Activated CD4-positive, alpha-beta T cell treated with anti-CD3 and anti-CD28 coated beads, Interleukin-2, amount 10 ng/mL, durations not matched to agents 24 days and 14 days (primary cell): ENCODE measurements at places on chromosomes 7 and 10.

DNA sequence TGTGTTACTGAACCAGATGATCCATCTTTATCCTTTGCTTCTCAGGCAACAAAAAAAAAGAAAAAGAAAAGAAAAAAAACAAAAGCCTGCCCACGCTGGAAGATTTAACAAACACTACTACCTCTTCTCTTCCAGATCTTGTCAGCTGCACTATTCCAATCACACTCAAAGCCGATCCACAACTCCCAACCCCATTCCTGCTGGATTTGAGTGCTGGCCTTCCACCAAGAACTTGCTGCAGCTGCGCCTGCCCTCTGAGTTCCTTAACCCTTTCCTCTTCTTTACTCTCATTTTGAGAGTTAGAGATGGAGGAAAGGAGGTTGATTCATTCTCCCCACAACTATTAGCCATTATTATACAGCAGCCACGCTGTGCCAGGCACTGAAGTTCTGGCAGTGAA is 16.0 kb upstream of the ITGA8 start:
- no peak for DNase-seq

GRCh38 chr10:90174531-90174930 is 473.1 kb downstream of the KIF20B start:
- no peak for DNase-seq

DNA sequence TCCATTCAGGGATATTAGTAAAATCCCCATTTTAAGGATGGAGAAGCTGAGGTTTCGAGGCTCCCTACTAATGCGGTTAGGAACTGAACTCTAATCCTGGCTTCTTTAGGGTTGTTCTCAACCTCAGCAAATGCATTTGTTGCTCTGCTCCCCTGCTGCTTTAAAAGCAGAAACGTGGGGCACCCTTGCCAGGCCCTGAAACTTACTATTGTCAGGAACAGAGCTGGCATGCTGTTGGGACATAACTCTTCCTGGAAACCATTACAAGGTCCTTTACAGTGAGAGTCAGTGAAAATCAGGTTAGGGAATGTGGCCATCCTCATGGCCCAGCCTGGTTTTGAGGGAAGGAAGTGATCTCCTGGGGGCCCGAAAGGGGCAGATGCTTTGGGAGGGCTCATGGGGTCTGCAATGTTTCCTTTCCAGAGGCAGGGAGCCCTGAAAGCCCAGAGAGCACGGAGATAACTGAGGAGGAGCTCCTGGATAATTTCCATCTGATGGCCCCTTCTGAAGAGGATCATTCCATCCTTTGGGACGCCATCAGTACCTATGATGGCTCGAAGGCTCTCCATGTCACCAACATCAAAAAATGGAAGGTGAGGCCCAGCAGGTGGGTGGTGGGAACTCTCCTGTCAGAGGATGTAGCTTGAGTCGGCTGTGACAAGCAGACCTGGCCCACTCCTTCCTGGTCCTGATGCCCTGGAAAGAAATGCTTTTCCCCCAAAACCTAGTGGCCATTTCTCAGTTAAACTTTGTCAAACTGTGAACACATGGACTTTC is 2.0 kb downstream of the IGFBP1 start:
- no peak for DNase-seq

DNA sequence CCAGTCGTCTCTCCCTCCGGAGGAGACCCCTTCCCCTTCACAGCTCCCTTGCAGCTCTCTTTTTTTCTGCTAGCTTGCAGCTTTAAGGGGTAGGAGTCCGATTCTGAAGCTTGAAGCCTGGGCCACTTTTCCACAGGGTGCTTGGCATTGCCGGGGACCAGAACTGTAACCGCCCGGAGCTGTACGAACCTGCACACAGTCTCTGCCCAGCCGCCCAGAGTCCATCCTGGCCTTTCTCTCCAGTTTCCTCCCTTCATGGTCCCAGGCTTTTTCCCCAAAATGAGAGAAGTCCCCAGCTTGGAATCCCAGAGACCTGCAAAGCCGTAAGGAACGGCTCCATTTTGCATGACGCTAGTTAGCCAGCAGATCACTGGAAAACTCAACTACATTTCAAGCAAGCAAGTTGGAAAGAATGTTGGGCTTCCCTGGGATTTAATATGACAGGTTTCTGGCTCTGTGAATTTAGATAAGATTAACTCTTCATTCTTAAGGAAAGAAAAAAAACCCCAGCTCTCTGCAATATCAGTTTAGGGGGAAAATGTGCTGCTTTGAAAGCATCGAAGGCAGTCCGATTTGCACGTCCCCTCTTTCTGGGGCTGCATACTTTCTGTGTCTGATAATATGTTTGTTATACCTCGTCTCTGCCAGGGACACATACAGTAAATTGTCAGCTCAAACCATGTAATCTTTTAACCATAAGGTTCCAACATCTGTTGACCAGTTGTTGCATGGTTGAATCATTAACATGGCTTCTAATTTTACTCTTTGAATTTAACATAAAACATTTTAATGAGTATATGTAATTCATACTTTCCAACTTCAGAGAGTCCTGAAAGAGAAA is 190.0 kb upstream of the LYZL2 start:
- no peak for DNase-seq

GRCh38 chr7:27235387-27236311 is 7.0 kb upstream of the EVX1 start:
- DNase-seq, result no peak

DNA sequence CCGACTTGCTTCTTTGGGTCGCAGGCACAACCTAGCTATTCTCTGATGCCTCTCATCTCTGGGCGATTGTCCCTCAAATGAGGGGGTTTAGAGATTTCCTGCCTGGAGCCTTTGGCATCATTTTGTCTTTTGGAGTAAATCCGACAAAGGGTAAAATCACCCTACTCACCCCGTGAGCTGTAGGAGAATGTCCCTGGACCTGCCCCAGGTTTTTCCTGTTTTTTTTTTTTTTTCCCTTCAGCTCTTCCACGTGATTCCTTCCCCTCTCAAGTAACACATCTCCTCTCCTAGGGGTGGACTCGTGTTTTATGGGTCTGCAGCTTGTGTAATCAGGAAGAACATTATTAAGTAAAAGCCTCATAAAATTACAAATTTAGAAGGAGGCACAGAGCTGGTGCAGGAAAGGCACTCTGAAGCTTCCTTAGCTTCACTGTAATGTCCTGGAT is 128.4 kb upstream of the ZNF746 start:
- DNase-seq, result no peak

DNA sequence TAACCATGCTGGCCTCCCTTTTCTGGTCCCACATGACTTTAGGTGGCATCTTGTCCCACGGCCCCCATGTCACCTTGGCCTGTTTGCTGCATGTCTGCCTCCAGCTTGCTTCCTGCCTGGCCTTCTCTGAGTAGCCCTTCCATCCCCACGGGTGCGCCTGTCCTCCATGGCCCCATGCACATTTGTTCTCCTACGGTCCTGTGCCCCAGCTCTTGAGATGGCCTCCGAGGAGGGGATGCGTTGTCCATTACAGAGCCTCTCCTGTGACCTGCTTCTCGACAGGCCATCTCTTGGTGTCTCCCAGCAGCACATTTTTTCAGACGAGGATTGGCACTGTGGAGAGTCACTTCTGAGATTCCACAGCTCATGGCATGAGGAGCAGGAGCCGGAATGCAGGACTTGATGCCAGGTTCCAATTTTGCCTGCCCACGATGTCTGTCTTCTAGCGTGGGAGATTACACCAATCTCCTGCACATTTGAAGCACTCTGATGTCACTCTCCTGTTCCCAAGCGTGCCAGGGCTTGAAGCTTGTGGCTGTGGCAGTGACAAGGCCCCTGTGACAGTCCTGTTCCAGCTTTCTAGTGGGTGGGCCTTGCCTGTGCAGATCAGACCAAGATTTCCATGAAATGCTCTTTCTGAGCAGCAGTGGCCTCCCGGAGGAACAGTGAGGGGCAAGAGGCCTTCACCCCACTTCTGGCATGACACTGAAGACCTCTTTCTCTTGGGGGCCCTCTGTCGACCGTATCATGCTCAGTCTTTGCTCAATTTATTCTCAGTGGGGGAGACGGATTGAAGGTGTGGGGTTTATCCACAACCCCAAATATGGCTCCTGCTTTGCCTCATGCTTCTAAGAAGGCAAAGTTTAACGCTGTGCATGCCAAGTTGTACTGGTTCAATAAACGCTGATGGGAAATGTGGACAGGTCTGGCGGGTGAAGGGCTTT is 13.4 kb downstream of the WDFY4 start:
- no peak for DNase-seq

DNA sequence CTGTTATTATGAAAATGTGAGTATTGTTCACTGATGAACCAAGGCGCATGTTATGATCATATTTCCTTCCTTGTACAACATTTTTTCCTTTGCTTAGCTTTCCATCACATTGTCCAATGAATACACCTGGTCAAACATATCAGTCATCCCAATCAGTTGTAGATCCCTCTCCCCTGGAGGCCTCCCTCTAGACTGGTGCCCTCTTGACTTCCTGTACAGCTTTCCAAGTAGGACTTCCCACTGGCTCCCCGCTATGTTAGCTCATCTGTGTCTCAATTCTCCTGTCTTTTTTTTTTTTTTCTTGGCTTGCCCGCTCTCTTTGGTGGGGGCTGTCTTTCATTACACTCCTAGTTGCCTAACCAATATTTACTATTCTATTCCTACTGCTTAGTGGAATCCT is 214.2 kb upstream of the NPY start:
- DNase-seq, result no peak

DNA sequence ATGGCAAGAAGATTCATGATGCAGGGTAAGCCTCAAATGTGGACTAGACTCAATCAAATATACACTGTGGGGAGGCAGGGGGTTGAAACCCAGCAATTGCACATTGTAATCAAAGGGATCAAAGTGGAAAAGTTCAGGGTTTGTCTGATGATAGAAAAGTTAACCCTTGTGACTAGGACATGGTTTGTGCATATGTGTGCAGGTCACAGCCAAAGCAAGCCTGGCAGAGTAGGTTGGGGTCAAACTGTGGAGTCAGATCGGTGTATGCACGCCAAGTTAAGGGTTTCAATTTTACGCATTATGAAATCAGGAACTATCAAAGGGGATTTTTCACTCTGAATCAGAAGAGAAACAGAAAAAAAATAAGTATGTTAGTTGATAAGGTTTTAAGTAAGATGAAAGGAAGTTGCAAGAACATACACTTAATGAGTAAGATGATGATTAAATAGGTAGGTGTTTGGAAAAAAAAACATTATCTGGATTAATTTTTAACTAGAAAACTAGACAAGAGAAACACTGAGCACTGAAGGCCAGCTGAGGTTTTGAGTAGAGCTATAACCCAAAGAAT is 188.3 kb downstream of the DGKB start:
- DNase-seq, result no peak

DNA sequence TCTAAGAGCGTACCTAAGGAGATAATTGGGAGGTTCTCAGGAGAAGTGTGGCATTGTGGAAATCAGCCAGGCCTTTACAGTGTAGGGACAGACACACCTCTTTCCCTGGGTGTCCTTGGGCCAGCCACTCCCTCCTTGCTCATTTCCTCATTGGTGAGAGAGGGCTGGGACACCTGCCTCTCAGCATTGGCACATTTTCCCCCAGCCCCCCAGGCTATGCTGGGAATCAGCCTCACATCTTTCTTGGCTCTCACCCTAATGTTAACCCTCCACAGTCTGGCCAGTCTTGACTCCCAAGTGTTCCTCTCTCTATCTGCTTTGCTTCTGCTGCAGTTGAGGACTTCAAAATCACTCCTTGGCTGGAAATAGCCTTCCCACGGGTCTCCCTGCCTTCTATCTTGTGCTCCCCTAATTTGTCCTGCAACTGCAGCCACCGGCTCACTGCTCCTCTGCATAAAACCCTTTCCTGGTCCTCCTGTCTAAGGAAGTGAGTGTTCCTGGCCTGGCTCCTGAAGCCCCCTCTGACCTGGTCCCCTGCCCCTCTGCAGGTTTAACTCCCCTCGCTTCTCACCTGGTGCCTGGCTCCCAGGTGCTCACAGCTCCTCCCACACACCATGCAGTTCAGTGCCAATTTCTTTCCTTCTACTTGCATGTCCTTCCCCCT is 15.8 kb downstream of the TBXAS1 start:
- no peak for DNase-seq

DNA sequence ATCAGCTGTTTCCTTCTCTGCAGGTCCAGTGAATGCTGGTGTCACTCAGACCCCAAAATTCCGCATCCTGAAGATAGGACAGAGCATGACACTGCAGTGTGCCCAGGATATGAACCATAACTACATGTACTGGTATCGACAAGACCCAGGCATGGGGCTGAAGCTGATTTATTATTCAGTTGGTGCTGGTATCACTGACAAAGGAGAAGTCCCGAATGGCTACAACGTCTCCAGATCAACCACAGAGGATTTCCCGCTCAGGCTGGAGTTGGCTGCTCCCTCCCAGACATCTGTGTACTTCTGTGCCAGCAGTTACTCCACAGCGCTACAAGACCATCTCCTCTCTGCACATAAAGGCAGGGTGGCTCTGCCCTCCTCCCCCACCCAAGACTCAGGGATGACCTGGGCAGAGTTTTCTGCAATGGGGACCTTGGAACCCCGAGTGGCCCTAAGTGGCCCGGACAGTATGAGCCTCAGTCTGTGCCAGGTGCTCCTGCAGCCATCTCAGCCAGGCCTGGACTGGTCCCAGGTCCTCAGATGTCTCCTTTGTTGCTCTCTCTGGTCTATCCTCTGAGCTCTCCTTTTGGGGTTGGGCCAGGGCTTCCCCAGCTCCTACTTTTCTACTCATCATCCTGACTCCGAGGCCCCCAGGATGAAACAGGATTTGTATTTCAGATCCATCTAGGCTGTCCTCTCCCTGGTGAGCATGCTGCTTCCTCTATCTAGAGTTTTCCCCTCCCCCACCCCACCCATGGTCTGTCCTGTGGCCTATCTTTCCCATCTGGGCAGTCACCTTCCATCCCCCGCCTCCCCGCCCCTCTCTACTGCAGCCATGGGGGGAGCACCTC is 212.1 kb upstream of the PRSS58 start:
- DNase-seq, result no peak

GRCh38 chr7:25122373-25122772 is 2.7 kb downstream of the CYCS start:
- no peak for DNase-seq

DNA sequence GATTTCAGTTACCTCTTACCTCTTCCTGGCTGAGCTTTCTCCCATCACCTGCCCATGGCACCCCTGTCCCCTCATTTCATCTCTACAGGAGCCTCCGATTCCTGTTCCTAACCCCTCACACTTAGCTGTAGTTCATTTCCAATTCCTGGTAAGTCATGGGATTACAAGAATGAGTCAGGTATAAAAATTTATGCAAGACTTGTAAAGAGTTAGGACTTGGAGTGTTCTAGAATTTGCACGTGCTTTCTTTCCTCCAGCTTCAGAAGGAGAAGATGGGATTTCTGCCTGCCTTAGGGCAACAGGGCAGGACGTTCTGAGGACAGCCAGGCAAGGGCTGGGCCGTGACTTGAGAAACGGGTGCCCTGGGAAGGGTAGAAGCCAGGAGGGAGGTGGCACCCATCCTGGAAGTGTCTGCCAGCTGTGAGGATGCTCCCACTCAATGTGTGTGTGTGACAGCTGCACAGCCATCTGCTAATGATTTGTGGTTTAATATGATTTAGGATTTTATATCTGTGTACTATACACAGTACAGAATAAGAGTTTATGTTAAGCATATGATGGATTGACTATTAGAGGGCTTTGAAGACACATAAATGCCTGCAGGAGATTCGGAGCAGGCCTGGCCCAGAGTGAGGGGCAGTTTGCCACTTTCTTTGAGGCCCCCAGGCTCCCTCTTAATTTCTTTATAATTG is 81.5 kb upstream of the VIPR2 start:
- DNase-seq, result peak; percentile 8
